HEK293T (cell line): ENCODE measurements at places on chromosomes 7 and 10.

GRCh38 chr10:128908099-128908498 lies 558.9 kb upstream of the MGMT start:
- no peak for DNase-seq

- DNase-seq = peak; percentile 5
Measured at GRCh38 chr7:80335511-80336231, 176.2 kb downstream of the GNAT3 start.

DNA sequence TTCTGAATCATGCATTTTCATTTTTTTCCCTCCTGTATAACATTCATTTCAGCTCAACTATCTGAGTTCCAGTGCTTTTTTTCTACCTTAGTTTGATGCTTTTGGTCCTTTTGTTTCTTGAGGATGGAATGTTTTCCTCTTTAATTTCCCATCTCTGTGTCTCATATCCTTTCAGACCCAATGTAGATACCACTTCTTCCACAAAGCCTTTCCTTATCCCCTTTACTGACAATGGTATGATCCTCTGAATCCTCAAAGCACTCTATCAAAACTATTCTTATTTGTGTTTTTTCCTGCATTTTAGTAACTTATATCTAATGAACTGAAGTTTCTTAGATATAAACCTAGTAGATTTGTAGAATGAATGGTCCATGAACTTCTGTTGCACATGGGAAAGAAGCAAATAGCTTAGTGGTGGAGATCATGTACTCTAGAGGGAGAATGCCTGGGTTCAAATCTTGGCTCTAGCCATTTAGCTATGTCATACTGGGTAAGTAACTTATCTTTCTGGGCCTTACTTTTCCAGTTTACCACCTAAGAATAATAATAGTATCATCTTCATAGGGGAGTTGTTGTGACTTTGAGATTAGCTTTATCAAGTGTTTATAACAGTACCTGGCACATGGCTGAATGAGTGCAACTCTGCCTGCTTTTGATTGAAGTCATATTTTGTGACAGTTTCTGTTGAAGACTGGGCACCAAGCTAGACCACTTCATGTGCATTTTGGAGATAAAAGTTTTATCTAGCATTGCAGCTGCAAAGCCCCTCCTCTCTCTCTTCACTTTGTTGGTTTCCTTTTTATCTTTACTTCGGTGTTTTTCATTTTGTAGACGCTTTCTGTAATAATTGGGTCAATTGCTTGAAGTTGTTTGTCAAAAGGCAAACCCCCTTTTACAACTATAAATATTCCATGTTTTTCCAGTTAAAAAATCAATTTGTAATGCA lies 18.5 kb downstream of the STAM start:
- no peak for DNase-seq

GRCh38 chr10:49161411-49161997 lies 26.7 kb downstream of the TMEM273 start:
- DNase-seq = no peak

DNA sequence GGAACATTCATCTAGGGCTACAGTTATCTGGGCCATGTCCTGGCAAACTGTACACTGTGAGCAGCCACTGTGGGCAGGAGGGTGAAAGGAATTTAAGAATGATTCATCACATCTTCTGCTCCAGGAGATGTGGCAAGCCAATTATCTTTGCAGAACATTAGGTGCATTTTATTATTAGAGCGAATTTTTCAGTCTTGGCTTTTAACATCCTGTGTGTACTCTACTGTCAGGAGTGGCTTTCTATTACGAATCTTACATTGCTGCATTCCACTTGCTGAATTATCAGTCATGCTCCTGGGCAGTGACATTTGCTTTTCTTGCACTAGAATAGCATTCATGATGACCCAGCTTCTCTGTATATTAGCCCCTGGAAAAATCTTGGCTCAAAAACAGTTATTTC lies 109.2 kb upstream of the TARP start:
- DNase-seq = no peak

GRCh38 chr10:759898-760477 lies 70.5 kb upstream of the DIP2C start:
- DNase-seq = no peak

DNA sequence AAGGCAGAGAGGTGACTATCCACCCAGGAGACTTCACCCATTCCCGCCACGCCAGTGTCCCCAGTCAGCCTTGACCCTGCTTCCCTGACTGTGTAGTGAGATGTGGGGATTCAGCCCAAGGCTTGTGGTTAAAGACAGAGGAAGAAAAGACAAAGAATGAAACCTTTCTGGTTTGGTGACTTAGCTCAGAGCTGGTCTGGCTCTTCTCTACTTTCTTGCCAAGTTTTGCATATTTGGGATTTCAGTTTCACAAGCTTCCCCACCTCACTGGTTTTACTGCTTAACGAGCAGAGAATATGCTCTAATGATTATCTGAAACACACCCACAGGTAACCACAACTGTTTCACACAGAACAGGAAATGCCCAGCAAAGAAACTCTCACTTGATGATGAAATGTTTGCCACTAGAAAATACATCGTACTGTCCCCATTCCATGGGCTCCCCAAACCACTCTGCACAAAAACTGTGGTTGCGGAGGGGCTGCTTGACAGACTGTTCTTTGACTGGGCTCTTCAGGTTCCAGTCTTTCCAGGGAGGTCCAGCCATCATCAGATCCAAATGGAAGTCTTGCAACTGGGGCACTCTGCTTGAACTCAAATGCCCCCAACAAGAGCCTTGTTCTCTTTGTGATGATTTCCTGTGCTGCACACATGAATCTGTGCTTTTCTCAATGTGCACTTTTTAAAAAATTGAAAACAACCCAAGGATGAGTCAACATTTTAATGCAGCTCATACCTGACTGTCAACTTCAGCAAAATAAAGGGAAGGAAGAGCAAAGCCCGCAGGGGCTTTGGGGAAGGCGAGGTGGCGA lies 95.5 kb downstream of the CTBP2 start:
- no peak for DNase-seq

- no peak for DNase-seq
Measured at GRCh38 chr10:13998163-13998835, 332.4 kb downstream of the FRMD4A start.
